Muscle of arm (tissue), 14 donors: ENCODE measurements at places on chromosomes 12 and 14. TPM values are rescaled to one million over a fixed set of nuclear protein-coding genes. Genes with fewer than 3 reads are reported as not detected.

Gene YLPM1
- polyA plus RNA-seq: 60.3 TPM

Gene ADAM20
- polyA plus RNA-seq: not detected

Gene BDKRB1
- 0.97 TPM for polyA plus RNA-seq

Gene OTX2
- polyA plus RNA-seq: not detected

Gene ALDH1L2
- polyA plus RNA-seq: 10.0 TPM

Gene NRIP2
- 5.7 TPM for polyA plus RNA-seq

Gene KLRF2
- not detected for polyA plus RNA-seq

Gene MYBPC1
- polyA plus RNA-seq: 4,566 TPM

Gene NPFF
- not detected for polyA plus RNA-seq

Gene FOXN4
- polyA plus RNA-seq: 0.15 TPM

Gene NEUROD4
- not detected for polyA plus RNA-seq
